ENCODE measurements at places on chromosomes 11 and 22. TPM values are rescaled to one million over a fixed set of nuclear protein-coding genes. Genes with fewer than 3 reads are reported as not detected.

The CECR2 gene
- total RNA-seq = 25.5 TPM

The CSF2RB gene
- 1.00 TPM for total RNA-seq

The IGLL1 gene
- total RNA-seq = not detected

The C11orf91 gene
- not detected for total RNA-seq

The OR51E2 gene
- 0.18 TPM for total RNA-seq

The SHANK3 gene
- total RNA-seq = 6.4 TPM

The OR52W1 gene
- total RNA-seq = not detected

The EFCAB6 gene
- 6.2 TPM for total RNA-seq

The ARHGEF12 gene
- 212 TPM for total RNA-seq

The CHST1 gene
- 9.8 TPM for total RNA-seq
